ENCODE measurements at places on chromosomes 1 and 21. TPM values are rescaled to one million over a fixed set of nuclear protein-coding genes. Genes with fewer than 3 reads are reported as not detected.

GBP5 gene
- 67.2 TPM for total RNA-seq

C1orf185 gene
- not detected for total RNA-seq

DCDC2B gene
- 0.11 TPM for total RNA-seq

EDARADD gene
- total RNA-seq, result 23.3 TPM

RNU1-2 gene
- 1,300 TPM for total RNA-seq

ST6GALNAC3 gene
- 0.33 TPM for total RNA-seq

ANGPTL3 gene
- total RNA-seq, result not detected

ZNF683 gene
- total RNA-seq, result 2.7 TPM

CD48 gene
- total RNA-seq, result 234 TPM

MTARC1 gene
- not detected for total RNA-seq

RAB13 gene
- 9.0 TPM for total RNA-seq

PRAMEF26 gene
- not detected for total RNA-seq

AADACL3 gene
- total RNA-seq, result not detected

OLIG2 gene
- total RNA-seq, result not detected

TMEM51 gene
- total RNA-seq, result 0.11 TPM

LCE1F gene
- total RNA-seq, result not detected

LCE2C gene
- total RNA-seq, result not detected

NOL9 gene
- total RNA-seq, result 55.8 TPM

LAMC2 gene
- not detected for total RNA-seq

GRCh38 chr1:178417858-178418257 is 78.9 kb downstream of the CLEC20A start:
- H3K4me3 ChIP-seq, result no peak overlapping the region
- no peaks in the 10 kb centered on the region for H3K36me3 ChIP-seq
- no peak overlapping the region for H3K27ac ChIP-seq
- no peaks in the 10 kb centered on the region for H3K27me3 ChIP-seq
- no peak for DNase-seq

DNA sequence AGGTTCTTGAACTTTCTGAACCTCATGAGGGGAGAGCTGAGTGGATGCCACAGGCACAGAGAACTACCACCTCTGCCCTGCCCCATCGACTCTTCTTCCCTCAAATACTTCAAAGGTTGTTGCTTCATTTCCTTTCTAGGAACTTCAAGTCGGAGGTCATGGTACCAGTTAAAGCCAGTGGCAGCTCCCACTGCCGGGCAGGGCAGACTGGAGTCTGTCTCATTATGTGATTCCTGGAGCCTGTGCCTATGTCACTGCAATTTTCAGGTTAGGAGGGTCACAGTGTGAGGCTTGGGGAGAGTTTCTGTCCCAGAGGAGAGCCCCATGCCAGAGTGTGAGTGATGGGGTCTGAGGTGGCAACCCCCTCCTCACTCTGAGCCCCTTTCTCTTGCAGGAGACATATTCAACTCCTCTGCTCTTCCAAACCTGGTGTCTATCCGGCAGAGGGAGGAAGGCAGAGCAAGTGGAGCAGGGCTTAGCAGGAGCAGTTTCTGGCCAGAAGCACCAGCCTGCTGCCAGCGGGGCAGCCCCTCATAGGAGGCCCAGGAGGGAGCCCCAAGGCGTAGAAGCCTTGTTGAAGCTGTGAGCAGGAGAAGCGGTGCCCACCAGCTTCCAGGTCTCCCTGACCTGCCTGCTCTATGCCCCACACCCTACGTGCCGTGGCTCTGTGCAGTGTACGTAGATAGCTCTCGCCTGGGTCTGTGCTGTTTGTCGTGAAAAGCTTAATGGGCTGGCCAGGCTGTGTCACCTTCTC is 29.3 kb downstream of the CAMK1G start:
- H3K27me3 ChIP-seq, result no peaks in the 10 kb centered on the region
- no peak overlapping the region for H3K4me3 ChIP-seq
- DNase-seq, result no peak
- no peaks in the 10 kb centered on the region for H3K4me1 ChIP-seq

- no peaks in the 10 kb centered on the region for H3K36me3 ChIP-seq
- DNase-seq, result no peak
Observed at GRCh38 chr1:239527051-239527693, 140.8 kb downstream of the CHRM3 start.

- no peaks in the 10 kb centered on the region for H3K36me3 ChIP-seq
- DNase-seq, result no peak
- H3K27me3 ChIP-seq, result no peaks in the 10 kb centered on the region
- H3K4me3 ChIP-seq, result no peak overlapping the region
- H3K4me1 ChIP-seq, result no peaks in the 10 kb centered on the region
Observed at GRCh38 chr1:78055565-78056132, 9.9 kb downstream of the GIPC2 start.

DNA sequence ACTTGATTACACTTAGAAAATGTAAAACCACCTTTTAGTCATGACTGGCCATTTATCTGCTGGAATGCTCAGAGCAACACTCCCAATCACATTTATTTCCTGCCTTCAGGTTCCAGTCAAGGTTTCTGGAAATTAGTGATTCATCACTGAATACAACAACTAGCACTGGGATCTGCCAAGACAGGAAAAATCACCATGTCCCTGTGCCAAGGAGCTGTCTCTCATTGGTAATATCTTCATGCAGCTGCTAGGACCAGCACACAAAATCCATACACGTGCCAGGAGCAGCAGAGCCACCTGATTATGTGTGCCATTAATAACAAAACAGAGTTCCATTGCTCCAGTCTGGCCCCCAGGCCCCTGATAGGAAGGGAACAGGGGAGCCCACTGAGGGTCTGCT is 194.6 kb downstream of the TNR start:
- H3K4me3 ChIP-seq, result no peak overlapping the region
- no peak for DNase-seq
- no peaks in the 10 kb centered on the region for H3K27me3 ChIP-seq
- H3K27ac ChIP-seq, result no peak overlapping the region
- H3K4me1 ChIP-seq, result no peaks in the 10 kb centered on the region

GRCh38 chr1:232873412-232873811 is 68.2 kb downstream of the MAP10 start:
- H3K27me3 ChIP-seq, result no peaks in the 10 kb centered on the region
- no peaks in the 10 kb centered on the region for H3K4me1 ChIP-seq
- no peak overlapping the region for H3K4me3 ChIP-seq
- DNase-seq, result no peak

DNA sequence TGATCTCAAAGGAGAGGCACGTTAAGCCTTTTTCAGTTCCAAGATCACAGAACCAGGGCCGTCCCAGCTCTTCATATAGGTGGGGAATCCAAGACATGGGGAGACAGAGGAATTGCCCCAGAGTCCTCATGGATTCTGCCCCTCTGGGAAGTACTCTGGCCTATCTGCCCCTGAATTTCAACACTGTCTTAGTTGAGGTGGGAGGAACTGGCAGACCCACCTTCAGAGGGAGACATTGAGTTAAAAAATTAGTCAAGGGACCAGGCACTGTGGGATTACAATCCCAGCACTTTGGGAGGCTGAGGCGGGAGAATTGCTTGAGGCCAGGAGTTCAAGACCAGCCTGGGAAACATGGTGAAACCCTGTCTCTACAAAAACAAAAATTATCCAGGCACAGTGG is 2.1 kb upstream of the KNCN start:
- no peaks in the 10 kb centered on the region for H3K36me3 ChIP-seq
- H3K4me3 ChIP-seq, result no peak overlapping the region
- no peaks in the 10 kb centered on the region for H3K27me3 ChIP-seq
- no peak for DNase-seq

- no peak overlapping the region for H3K4me3 ChIP-seq
- no peaks in the 10 kb centered on the region for H3K27me3 ChIP-seq
- H3K36me3 ChIP-seq, result peaks cover 66% of the 10 kb centered on the region
- no peak overlapping the region for H3K27ac ChIP-seq
- no peak for DNase-seq
Observed at GRCh38 chr1:24454673-24455072, 39.1 kb downstream of the NIPAL3 start.

- H3K27me3 ChIP-seq, result no peaks in the 10 kb centered on the region
- H3K36me3 ChIP-seq, result no peaks in the 10 kb centered on the region
- H3K4me3 ChIP-seq, result no peak overlapping the region
- H3K27ac ChIP-seq, result no peak overlapping the region
- DNase-seq, result no peak
Observed at GRCh38 chr21:26874347-26874746, 29.1 kb upstream of the ADAMTS1 start.

- H3K4me3 ChIP-seq, result no peak overlapping the region
- H3K27me3 ChIP-seq, result no peaks in the 10 kb centered on the region
- DNase-seq, result no peak
- no peak overlapping the region for H3K27ac ChIP-seq
Observed at GRCh38 chr1:159996653-159997052, 35.1 kb downstream of the PIGM start.

DNA sequence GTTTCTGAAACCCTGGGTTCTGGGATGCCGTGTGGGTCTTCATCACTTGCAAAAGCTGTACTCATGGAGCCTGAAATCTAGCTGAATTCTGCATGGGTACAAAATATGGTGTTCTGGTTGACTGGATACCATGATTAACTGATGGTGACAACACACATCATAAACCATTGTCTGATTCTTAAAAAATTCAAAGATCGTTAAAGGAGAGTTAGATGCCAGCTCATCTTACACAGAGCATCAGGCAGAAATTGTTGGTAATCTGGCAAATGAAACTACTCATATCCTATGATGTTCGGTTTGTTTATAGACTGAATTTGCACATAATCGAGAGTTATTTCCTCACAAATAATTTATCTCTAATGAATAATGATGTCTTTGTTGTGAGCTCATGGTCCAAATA is 218.1 kb upstream of the PKN2 start:
- DNase-seq, result no peak
- no peaks in the 10 kb centered on the region for H3K27me3 ChIP-seq
- H3K36me3 ChIP-seq, result no peaks in the 10 kb centered on the region
- H3K4me3 ChIP-seq, result no peak overlapping the region
- H3K4me1 ChIP-seq, result no peaks in the 10 kb centered on the region

- no peak overlapping the region for H3K4me3 ChIP-seq
- H3K4me1 ChIP-seq, result no peaks in the 10 kb centered on the region
- no peaks in the 10 kb centered on the region for H3K36me3 ChIP-seq
- DNase-seq, result no peak
- H3K27ac ChIP-seq, result no peak overlapping the region
Observed at GRCh38 chr1:4056422-4056821, 156.3 kb upstream of the C1orf174 start.

GRCh38 chr1:63668298-63668697 is 75.1 kb downstream of the PGM1 start:
- DNase-seq, result no peak
- no peaks in the 10 kb centered on the region for H3K4me1 ChIP-seq
- no peak overlapping the region for H3K4me3 ChIP-seq
- H3K27me3 ChIP-seq, result no peaks in the 10 kb centered on the region

DNA sequence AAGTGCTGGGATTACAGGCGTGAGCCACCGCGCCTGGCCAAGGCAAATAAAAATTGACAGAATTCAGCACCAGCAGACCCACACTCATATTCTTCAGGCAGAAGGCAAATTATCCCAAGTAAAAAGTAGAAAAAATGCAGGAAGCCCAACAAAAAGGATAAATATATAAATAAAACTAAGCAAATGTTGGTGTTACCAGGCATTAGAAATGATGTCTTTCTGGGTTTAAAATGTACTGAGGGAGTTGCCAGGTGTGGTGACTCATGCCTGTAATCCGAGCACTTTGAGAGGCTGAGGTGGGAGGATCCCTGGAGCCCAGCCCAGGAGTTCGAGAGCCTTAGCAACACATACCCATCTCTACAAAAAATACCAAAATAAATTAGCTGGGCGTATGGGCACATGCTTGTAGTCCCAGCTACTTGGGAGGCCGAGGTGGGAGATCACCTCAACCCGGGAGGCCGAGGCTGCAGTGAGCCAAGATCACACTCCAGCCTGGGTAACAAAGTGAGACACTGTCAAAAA is 6.3 kb downstream of the INTS11 start:
- H3K36me3 ChIP-seq, result peaks cover 7% of the 10 kb centered on the region
- no peak overlapping the region for H3K4me3 ChIP-seq
- H3K27me3 ChIP-seq, result no peaks in the 10 kb centered on the region
- no peak overlapping the region for H3K27ac ChIP-seq
- peaks cover 10% of the 10 kb centered on the region for H3K4me1 ChIP-seq

- H3K27ac ChIP-seq, result no peak overlapping the region
- H3K27me3 ChIP-seq, result no peaks in the 10 kb centered on the region
- no peak overlapping the region for H3K4me3 ChIP-seq
- H3K36me3 ChIP-seq, result no peaks in the 10 kb centered on the region
Observed at GRCh38 chr21:16742741-16743140, 770.1 kb upstream of the CXADR start.

GRCh38 chr1:46186076-46186475 is 9.8 kb upstream of the P3R3URF start:
- no peak overlapping the region for H3K27ac ChIP-seq
- H3K4me3 ChIP-seq, result no peak overlapping the region
- no peak for DNase-seq
- H3K27me3 ChIP-seq, result no peaks in the 10 kb centered on the region
- peaks cover 8% of the 10 kb centered on the region for H3K4me1 ChIP-seq
- peaks cover 7% of the 10 kb centered on the region for H3K36me3 ChIP-seq

- H3K4me3 ChIP-seq, result peak overlapping the region; percentile 37
- peak; percentile 23 for DNase-seq
- peaks cover 6% of the 10 kb centered on the region for H3K36me3 ChIP-seq
Observed at GRCh38 chr1:198657550-198658064, 18.8 kb downstream of the PTPRC start.

GRCh38 chr1:21587602-21587953 is 78.4 kb downstream of the ALPL start:
- H3K4me1 ChIP-seq, result no peaks in the 10 kb centered on the region
- no peak overlapping the region for H3K4me3 ChIP-seq

DNA sequence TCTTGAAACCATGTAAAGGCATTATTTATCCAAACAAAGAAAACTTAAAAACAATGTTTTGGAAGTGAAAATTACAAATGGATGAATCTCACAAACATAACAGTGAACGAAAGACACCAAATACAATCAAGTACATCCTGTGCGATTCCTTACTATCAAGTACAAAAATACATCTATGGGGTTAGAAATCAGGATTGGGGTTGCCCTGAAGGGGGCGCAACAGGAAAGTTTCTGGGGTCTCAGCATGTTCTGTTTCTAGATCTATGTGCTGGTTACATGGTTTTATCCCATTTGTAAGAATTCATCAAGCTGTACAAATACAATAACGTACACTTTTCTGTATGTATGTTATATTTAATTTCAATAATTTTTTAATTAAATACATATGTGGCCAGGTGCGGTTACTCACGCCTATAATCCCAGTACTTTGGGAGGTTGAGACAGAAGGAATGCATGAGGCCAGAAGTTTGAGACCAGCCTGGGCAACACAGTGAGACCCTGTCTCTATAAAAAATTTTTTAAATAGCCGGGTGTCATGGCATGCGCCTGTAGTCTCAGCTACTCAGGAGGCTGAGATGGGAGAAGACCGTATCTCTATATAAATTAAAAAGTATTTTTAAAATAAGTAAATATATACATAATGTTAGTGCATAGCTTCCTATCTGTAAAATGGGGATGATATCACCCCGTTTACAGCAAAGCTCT is 121.5 kb upstream of the SOD1 start:
- no peaks in the 10 kb centered on the region for H3K27me3 ChIP-seq
- H3K4me3 ChIP-seq, result no peak overlapping the region

All from CD8-positive, alpha-beta memory T cell (primary cell).